ENCODE measurements at places on chromosomes 7 and 10. TPM values are rescaled to one million over a fixed set of nuclear protein-coding genes. Genes with fewer than 3 reads are reported as not detected.

DNA sequence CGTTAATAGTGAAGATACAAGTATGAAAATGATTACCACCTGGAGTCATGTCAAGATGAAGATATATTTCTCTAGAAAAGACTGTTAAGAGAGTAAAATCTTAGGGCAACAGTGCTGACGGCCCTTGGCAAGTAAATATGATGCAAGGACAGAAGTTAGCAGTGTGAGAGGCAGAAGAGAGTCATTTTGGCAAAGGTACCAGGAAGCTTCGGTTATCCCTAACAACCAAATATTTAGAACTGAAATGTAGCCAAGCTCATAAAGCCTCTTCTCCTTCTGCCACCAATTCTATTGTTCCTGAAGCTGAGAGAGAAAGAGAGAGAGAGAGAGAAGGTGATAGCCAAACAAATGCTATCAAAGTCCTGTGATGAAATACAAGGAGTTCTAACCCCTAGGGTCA lies 109.6 kb downstream of the MACC1 start:
- DNase-seq = no peak

DNA sequence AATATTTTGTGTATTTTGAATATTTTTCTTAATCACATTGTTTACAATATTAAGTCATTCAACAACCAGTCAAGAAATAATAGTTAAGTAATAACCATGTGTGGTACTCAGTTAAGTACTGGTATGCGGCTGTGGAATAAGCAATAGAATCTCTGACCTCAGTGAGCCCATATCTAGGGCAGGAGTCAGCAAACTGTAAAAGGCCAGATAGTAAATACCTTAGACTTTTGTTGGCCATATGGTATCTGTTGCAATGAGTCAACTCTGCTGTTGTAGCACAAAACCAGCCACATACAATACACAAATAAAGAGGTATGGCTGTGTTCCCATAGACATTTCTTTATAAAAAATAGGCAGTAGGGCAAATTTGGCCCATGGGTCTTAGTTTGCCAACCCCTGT lies 311.6 kb upstream of the SEMA3A start:
- no peak for DNase-seq

DNA sequence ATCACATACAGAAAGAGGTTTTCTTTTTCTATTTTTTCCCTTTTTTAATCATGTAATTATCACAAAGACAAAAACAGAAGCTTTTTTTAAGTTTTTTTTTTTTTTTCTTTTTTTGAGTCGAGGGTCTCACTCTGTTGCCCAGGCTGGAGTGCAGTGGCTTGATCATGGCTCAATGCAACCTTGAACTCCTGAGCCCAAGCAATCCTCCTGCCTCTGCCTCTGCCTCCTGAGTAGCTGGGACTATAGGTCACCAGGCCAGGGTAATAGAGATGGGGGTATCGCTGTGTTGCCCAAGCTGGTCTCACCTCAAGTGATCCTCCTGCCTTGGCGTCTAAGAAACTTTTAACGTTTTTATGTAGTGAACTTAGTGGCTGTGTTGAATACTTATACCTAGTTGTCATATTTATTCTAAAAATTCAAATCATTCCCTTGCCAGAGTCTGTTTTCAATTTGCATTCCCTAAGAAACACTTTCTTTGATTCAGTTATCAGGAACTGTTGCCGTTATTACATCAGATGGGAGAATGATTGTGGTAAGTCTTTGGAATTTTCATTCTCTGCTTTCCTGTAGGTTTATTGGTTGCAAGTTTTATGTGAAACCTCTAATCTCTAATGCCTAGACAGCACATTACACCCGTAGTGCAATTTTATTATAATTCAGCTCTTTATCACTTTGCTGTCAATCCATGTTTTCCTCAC lies 1.3 kb downstream of the LSM8 start:
- no peak for DNase-seq

DNA sequence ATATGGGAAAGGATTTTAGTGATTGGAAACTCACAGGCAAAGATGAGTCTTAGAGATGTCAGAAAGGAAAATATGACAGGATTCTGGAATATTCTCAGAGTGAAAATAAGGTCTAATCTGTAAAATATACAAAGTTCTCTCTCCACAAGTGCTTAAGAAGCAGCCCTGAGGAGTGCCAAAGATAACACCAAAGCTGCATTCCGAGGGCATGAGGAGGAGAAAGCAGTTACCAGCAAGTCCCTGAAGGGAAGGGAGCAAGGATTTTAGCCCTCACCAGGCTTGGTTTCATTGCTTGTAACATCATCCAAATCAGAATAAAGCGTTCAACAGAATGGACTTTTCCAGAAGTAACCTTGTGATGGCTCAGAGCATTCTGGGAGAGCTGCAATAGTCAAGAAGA lies 31.4 kb upstream of the DLX6 start:
- no peak for DNase-seq

GRCh38 chr7:49580761-49581160 lies 192.7 kb upstream of the VWC2 start:
- no peak for DNase-seq

- no peak for DNase-seq
Observed at GRCh38 chr10:33098951-33099663, 141.1 kb upstream of the ITGB1 start.

DNA sequence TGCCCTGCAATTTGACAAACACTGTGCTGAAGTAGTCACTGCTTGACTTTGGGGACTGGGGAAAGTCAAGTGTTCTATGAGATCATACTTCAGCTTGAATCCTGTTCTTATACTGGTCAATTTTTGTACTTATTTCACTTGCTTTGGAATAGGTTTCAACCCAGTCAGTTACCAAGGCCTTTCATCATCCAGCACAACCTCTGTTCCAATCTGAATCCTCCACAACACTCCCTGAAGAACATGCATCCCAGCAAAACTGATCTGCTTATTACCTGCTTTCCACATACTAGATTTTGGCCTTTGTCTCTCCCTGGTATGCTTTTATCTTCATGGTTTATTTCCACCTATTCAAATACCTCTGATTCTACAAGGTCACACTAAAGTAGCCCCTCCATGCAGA lies 29.5 kb downstream of the DPY19L1 start:
- no peak for DNase-seq

The VPS41 gene
- 16.3 TPM for total RNA-seq

The PON1 gene
- total RNA-seq = not detected

The CNTNAP2 gene
- total RNA-seq = 0.08 TPM

Measured in CD8-positive, alpha-beta T cell (primary cell).